ENCODE measurements at places on chromosomes 1 and 21.

DNA sequence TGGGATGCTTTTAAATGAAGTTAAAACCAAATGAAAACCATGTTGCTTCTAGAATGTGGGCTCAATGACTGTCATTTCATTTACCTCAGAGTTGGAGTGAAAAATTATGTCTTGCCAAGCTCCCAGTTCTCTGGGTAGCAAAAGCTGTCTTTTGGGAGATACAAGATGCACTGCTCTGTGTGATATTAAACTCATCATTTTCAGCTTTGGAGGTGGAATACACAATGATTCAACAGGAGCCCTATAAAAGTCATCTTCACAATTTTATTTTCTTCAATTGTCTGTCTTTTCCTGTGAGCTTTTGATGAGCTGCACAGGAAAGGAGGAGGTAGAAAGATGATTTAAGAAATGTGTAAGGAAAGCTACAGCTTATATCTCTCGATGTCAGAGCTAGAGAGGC, 120.3 kb upstream of the SPATA6 start:
- H3K27ac ChIP-seq: no peak overlapping the region
- H3K27me3 ChIP-seq: no peaks in the 10 kb centered on the region
- no peak overlapping the region for H3K4me3 ChIP-seq

GRCh38 chr1:149979972-149980540, 30.5 kb downstream of the OTUD7B start:
- no peak overlapping the region for H3K27ac ChIP-seq
- no peak overlapping the region for H3K4me3 ChIP-seq
- no peak for DNase-seq
- peaks cover 2% of the 10 kb centered on the region for H3K36me3 ChIP-seq
- H3K27me3 ChIP-seq: no peaks in the 10 kb centered on the region

- no peak overlapping the region for H3K27ac ChIP-seq
- peaks cover 1% of the 10 kb centered on the region for H3K36me3 ChIP-seq
- no peak overlapping the region for H3K4me3 ChIP-seq
- no peaks in the 10 kb centered on the region for H3K27me3 ChIP-seq
- H3K4me1 ChIP-seq: peaks cover 3% of the 10 kb centered on the region
Measured at GRCh38 chr1:161824618-161825017, 58.5 kb downstream of the ATF6 start.

- H3K27ac ChIP-seq: no peak overlapping the region
- no peaks in the 10 kb centered on the region for H3K27me3 ChIP-seq
- peaks cover 2% of the 10 kb centered on the region for H3K36me3 ChIP-seq
- no peak for DNase-seq
- peaks cover 9% of the 10 kb centered on the region for H3K4me1 ChIP-seq
Measured at GRCh38 chr21:34133802-34134201, 60.4 kb downstream of the MRPS6 start.

DNA sequence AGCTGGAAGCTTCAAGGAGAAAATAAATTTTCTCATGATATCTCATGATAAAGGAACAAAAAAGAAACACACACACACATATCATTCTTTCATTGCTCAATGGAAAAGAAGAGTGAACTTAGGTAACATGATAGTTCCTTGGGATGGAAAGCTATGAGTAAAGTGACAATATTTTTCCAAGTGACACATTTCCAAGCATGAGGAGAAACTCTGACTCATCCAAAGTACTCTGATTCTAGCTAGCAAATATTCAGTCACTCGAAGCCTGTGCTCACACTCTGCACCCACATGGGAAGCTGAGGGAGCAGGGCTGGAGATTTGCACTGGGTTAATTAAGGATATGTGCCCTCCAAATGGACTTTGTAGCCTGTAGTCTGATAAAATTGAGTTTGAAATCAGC, 222.4 kb downstream of the LRRC40 start:
- H3K4me1 ChIP-seq: no peaks in the 10 kb centered on the region
- DNase-seq: no peak
- no peaks in the 10 kb centered on the region for H3K27me3 ChIP-seq
- no peak overlapping the region for H3K4me3 ChIP-seq
- H3K27ac ChIP-seq: no peak overlapping the region

GRCh38 chr21:42376338-42376982, 10.1 kb upstream of the TFF1 start:
- no peaks in the 10 kb centered on the region for H3K4me1 ChIP-seq
- no peaks in the 10 kb centered on the region for H3K36me3 ChIP-seq
- DNase-seq: no peak
- no peak overlapping the region for H3K27ac ChIP-seq

- DNase-seq: no peak
- no peak overlapping the region for H3K27ac ChIP-seq
- H3K4me3 ChIP-seq: no peak overlapping the region
- no peaks in the 10 kb centered on the region for H3K4me1 ChIP-seq
- H3K36me3 ChIP-seq: no peaks in the 10 kb centered on the region
Measured at GRCh38 chr1:27253596-27253995, 19.2 kb downstream of the WDTC1 start.

GRCh38 chr1:89631816-89632656, 884 bp upstream of the LRRC8C start:
- no peak for DNase-seq
- H3K4me1 ChIP-seq: peaks cover 29% of the 10 kb centered on the region
- peak overlapping the region; percentile 75 for H3K4me3 ChIP-seq
- no peaks in the 10 kb centered on the region for H3K36me3 ChIP-seq
- H3K27ac ChIP-seq: peak overlapping the region; percentile 25

DNA sequence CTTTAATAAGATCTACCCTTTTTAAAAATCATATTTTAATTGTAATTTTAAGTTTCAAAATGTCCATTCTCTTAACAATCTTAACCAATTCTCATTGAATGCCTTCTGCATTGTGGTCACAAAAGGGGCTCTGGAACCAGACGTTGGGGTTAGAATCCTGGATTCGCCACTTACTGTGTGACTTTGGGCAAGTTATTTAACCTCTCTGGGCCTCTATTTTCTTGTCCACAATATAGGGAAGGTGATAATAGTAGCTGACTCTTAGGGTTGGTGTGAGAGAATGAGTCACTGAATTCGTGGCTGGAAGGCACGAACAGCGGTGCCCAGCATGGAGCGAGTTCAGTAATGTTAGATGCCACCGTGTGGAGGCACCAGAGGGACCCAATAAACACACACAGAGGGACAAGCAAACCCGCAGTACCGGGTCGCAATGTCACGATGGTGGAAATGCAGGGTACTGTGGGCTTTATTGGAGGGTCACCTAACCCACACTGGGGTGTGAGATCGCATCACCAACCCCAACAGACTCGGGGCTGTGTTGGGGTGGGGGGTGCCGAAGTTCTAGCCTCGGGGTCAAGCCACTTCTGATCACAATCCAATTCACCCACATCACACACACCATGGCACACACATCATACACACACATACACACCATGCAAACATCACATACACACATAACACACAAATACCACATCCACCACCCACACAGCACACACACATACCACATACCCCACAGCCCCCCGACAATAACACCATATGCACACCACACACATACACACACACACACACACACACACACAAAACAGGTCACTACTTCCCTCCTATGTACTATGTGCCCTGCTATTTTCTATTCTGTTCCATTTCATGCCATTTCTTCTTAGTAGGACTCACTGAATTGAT, 27.0 kb upstream of the IFNAR2 start:
- peaks cover 17% of the 10 kb centered on the region for H3K4me1 ChIP-seq
- H3K4me3 ChIP-seq: no peak overlapping the region
- H3K36me3 ChIP-seq: no peaks in the 10 kb centered on the region
- H3K27me3 ChIP-seq: no peaks in the 10 kb centered on the region

GRCh38 chr21:31479714-31480113, 135.7 kb upstream of the TIAM1 start:
- H3K4me1 ChIP-seq: no peaks in the 10 kb centered on the region
- no peak overlapping the region for H3K27ac ChIP-seq

- DNase-seq: no peak
- peaks cover 9% of the 10 kb centered on the region for H3K4me1 ChIP-seq
- no peaks in the 10 kb centered on the region for H3K27me3 ChIP-seq
- no peaks in the 10 kb centered on the region for H3K36me3 ChIP-seq
Measured at GRCh38 chr1:162676087-162676486, 43.8 kb downstream of the DDR2 start.

DNA sequence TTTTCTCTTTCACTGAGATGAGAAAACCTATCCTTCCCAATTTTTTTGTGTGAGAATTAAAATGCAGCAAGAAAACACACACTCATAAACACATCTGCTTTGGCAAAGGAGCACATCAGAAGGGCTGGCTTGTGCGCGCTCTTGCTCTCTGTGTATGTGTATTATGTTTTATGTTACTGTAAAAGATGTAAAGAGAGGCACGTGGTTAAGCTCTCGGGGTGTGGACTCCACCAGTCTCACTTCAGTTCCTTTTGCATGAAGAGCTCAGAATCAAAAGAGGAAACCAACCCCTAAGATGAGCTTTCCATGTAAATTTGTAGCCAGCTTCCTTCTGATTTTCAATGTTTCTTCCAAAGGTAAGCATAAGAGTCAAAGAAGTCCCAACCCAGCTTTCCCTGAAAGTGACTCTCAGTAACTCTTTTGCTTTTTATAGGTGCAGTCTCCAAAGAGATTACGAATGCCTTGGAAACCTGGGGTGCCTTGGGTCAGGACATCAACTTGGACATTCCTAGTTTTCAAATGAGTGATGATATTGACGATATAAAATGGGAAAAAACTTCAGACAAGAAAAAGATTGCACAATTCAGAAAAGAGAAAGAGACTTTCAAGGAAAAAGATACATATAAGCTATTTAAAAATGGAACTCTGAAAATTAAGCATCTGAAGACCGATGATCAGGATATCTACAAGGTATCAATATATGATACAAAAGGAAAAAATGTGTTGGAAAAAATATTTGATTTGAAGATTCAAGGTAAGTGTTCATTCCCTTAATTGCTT, at the start of gene CD2:
TSS of gene CD2 (plus strand) at position 233 of the 780 bp plus-strand sequence. CDS start at position 296, 63 bp downstream.
- H3K36me3 ChIP-seq: no peaks in the 10 kb centered on the region
- no peak within 1 kb of the TSS for H3K4me3 ChIP-seq

GRCh38 chr1:167276969-167277368, 56.3 kb downstream of the POU2F1 start:
- H3K27me3 ChIP-seq: no peaks in the 10 kb centered on the region
- no peaks in the 10 kb centered on the region for H3K36me3 ChIP-seq
- no peak for DNase-seq
- H3K4me1 ChIP-seq: peaks cover 9% of the 10 kb centered on the region
- no peak overlapping the region for H3K27ac ChIP-seq

- H3K4me3 ChIP-seq: no peak overlapping the region
- no peak overlapping the region for H3K27ac ChIP-seq
- H3K36me3 ChIP-seq: no peaks in the 10 kb centered on the region
- H3K27me3 ChIP-seq: no peaks in the 10 kb centered on the region
- peak; percentile 21 for DNase-seq
Measured at GRCh38 chr1:27858072-27858948, 14.0 kb upstream of the THEMIS2 start.

GRCh38 chr1:180219776-180220175, 10.3 kb upstream of the LHX4 start:
- no peak overlapping the region for H3K4me3 ChIP-seq
- no peak for DNase-seq
- H3K27me3 ChIP-seq: peaks cover 17% of the 10 kb centered on the region
- no peaks in the 10 kb centered on the region for H3K36me3 ChIP-seq
- no peaks in the 10 kb centered on the region for H3K4me1 ChIP-seq

DNA sequence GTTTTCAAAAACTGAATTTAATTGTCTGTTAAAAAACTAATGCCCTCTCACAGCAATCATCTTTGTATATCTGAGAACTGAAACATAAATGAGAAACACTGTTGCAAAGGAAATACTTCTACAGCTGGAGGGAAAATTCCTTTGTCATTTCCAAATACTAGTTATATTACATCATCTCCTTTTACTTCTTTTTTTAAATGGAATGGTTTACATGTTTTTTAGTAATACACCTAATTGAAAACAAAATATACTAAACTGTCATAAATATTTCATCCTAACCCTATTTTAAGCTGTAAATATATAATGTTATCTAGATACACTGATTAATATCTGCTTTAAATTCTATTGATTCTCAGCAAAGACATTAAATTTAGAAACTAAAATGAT, 19.1 kb downstream of the CDC42BPA start:
- peak overlapping the region; percentile 48 for H3K27ac ChIP-seq
- H3K27me3 ChIP-seq: no peaks in the 10 kb centered on the region
- H3K4me1 ChIP-seq: peaks cover 16% of the 10 kb centered on the region
- no peak overlapping the region for H3K4me3 ChIP-seq
- no peak for DNase-seq

DNA sequence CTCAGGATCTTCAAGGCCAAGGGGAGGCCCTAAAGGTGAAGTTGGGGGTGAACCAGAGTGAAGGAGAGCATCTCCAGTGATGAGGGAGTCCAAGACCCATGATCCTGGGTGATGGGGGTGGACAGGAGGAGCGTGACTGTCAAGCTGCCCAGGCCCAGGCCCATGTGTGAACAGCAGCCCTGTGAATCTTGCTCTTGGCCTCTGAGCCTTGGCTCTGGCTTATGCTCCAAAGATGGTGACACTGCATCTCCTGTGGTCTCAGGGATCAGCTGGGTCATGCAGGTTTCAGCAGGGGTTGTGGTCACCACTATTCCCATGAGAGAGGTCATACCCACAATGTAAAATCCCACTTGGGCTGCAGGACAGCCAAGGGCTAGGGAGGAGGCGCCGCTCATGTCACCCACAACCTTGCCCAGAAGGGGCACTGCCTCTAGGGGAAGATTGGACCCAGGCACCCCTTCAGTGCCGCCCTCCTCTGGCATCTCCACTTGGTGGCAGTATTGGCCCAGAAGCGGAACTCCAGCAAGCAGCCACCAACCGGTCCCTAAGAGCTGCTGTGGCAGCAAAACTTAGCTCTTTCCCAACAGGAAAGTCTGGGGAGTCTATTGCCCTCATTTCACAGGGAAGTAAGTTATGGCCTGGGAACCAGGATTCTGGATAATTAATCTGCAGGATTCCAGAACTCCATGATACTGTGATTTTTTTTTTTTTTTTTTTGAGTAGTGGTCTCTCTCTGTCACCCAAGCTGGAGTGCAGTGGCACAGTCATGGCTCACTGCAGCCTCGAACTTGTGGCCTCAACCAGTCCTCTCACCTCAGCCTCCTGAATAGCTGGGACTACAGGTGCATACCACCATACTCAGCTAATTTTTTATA, 7.5 kb upstream of the WNT3A start:
- H3K4me1 ChIP-seq: no peaks in the 10 kb centered on the region
- H3K27ac ChIP-seq: no peak overlapping the region
- peaks cover 13% of the 10 kb centered on the region for H3K27me3 ChIP-seq
- H3K36me3 ChIP-seq: no peaks in the 10 kb centered on the region
- DNase-seq: no peak

GRCh38 chr1:36971852-36972618, 62.3 kb downstream of the GRIK3 start:
- H3K36me3 ChIP-seq: no peaks in the 10 kb centered on the region
- no peak overlapping the region for H3K27ac ChIP-seq
- DNase-seq: no peak
- no peak overlapping the region for H3K4me3 ChIP-seq

GRCh38 chr1:41608211-41608610, 123.7 kb upstream of the EDN2 start:
- H3K4me3 ChIP-seq: no peak overlapping the region
- no peaks in the 10 kb centered on the region for H3K36me3 ChIP-seq
- H3K27me3 ChIP-seq: no peaks in the 10 kb centered on the region

- H3K4me1 ChIP-seq: no peaks in the 10 kb centered on the region
- H3K4me3 ChIP-seq: no peak overlapping the region
- no peak for DNase-seq
- H3K27me3 ChIP-seq: no peaks in the 10 kb centered on the region
- H3K36me3 ChIP-seq: no peaks in the 10 kb centered on the region
- H3K27ac ChIP-seq: no peak overlapping the region
Measured at GRCh38 chr21:31576428-31576827, 83.1 kb upstream of the SOD1 start.

GRCh38 chr1:147837129-147837963, 65.2 kb upstream of the GJA8 start:
- no peak overlapping the region for H3K4me3 ChIP-seq
- H3K36me3 ChIP-seq: no peaks in the 10 kb centered on the region
- H3K4me1 ChIP-seq: no peaks in the 10 kb centered on the region
- H3K27ac ChIP-seq: no peak overlapping the region
- DNase-seq: no peak
- no peaks in the 10 kb centered on the region for H3K27me3 ChIP-seq
